ENCODE measurements at places on chromosomes 4 and X.

GRCh38 chr4:150600812-150601445, 19.0 kb downstream of the MAB21L2 start:
- DNase-seq = no peak

DNA sequence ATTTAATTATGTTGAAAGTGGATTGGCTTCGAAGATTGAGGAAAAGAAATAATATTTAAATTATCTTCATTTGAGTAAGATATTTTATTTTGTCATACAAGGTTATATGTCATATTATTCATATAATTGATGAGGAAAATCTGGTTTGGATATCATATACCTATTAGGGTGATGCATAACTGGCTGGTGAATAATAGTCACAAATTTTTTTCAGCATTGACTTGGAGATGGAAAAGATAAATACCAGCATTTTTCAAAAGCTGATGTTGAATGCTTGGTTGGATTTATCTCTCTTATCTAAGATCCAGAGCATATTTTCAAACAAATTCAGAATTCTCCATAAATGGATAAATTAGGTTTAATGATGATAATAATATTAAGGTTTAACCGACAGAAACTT, 93.5 kb upstream of the SLIT2 start:
- no peak for DNase-seq

DNA sequence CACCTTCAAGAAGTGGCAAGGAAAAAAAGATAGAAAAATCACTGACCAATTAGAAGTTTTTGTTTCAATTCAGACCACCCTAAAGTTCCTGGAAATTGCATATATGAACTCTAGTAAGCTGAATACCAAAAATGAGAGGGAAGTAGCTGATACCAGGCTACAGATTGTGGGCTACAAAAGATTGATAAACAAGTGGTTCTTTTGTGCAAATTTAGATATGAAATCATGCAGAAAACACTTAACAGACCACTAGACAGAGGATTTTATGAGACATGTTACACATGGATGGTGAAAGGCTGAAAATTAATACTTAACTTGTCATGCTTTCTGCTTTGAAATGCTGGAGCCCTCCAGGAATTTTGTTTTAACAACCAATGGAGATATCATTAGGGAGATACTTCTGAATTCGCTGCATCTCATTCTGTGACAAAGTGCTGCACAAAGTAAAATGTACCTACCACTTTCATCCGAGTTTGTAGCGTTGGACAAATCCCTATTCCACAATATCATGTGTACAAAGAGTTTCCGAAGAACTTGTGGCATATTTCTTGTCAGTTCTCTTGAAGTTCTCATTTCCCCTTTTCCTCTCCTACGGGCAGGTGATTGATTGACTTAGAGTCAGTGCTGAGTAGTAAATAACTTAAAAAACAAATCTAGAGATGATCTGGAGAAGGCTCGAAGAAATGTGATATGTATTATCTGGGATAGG, 235.0 kb downstream of the PALLD start:
- no peak for DNase-seq

- no peak for DNase-seq
These were observed 39.5 kb downstream of the GPC4 start for GRCh38 chrX:133375615-133376340.

- no peak for DNase-seq
These were observed 496.9 kb downstream of the TMA16 start for GRCh38 chr4:163991298-163991865.

DNA sequence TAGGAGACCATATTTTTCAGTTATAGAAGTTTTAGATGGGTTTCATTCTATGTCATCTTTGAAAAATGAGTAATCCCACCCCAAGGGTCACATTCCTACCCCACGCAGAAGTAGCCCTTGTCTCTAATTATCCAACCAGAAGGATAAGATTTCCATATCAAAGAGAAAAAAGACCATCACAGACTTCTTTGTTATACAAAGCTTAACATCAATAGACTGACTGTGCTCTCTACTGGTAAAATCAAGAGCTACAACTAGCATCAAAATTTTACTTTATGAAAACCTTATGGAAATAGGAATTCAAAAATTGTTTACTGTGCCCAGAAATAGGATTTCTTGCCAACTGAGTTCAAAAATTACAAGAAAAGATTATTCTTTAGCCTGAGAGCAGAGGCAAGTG, 24.9 kb downstream of the TNMD start:
- DNase-seq = no peak
